ENCODE measurements at places on chromosomes 5 and 9. TPM values are rescaled to one million over a fixed set of nuclear protein-coding genes. Genes with fewer than 3 reads are reported as not detected.

The IRX2 gene
- total RNA-seq, result 0.38 TPM

- no peak for DNase-seq
Measured at GRCh38 chr5:178675922-178676321, 49.1 kb upstream of the CLK4 start.

DNA sequence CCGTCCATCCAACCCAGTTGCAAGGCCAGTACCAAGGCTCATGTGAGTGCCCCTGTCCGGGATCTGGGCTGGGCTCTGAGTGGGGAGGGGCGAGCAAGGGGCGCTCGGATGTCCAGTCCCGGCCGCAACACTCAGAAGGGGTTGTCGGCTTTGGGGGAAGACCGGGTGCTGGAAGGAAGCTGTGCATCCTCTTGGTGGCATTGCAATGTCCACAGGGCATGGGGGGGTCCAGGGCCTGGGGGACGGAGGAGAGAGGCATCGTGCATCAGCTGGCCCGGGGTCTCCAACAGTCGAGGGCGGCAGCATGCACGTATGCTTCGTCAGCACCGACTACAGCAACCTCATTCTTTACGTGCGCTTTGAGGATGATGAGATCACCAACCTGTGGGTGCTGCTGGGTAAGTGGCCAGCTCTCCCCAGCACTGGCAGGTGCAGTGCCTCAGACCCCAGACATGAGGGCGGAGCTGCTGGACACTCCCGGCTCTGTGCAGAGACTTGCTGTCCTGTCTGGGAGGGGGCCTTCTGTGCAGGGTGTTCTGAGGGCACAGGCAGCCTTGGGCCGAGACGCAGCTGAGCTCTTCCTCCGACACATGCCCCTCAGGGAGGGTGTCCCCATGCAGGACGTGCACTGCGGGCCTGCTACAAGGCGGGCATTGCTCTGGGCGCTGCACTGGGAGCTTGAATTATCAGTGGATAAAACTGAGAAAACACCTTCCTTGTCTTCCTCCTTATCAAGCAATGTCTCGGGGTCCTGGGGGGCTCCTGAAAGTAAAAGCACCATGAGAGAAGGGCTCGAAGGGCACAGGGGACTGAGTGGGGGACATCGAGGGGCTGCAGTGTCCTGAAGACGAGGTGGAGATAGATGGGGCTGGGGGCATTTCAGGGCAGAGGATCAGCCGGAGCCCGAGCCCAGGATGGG, 22.5 kb downstream of the GLT6D1 start:
- DNase-seq, result no peak

DNA sequence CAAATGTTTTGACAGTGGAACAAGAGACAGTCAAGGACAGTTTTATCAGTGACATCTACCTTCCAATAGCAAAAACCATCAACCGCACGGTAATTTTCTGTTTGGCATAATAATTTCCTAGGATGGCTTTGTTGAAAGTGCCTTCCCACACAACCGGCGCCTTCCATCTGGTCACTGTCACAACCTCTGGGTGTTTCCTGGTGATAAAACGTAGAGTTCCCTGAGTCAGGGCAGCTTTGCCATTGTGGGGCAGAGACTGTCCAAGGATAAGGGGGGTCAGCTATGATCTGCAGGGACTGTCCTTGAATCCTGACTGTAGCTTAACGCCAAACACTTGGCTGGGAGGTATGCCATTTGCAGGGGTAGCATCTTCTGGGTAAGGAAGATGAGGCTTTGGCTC, 47.6 kb downstream of the GGTA1 start:
- no peak for DNase-seq

- DNase-seq, result no peak
Measured at GRCh38 chr5:52705720-52706119, 82.0 kb upstream of the ITGA1 start.

DNA sequence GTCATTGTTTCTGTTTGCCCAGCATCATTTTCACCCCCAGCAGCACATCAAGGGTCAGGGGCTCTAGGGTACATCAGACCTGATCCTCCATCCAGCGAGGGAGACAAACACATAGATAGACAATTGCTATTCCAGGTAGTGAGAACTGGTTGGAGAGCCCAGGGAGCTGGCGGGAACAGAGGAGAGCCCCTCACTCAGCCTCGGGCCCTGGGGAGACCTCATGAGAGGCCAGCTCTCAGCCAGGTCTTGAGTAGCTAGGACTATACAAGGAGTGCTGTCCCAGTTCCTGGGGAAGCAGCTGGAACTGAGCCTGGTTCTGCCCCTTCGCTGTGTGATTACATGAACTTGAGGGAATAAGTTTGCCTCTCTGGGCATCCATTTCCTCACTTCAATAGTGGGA, 80.3 kb downstream of the HRH2 start:
- no peak for DNase-seq

DNA sequence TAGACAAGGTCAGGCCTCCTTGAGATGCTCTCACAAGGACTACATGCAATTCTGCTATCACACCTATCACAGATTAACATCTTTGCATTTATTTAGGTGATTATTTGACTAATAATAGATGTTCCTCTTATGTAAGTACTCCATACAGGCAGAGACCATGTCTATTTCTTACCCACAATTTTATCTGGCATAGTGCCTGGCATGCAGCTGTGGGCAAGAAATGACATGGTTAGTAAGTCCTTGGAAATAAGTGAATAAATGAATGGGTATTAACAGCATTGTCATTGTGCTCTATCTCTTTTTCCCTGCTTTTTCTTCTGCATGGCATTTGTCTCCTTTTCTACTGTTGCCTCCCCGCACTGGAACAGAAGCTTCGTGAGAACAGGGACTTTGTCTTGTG, 49.4 kb downstream of the SLC22A5 start:
- DNase-seq, result no peak

DNA sequence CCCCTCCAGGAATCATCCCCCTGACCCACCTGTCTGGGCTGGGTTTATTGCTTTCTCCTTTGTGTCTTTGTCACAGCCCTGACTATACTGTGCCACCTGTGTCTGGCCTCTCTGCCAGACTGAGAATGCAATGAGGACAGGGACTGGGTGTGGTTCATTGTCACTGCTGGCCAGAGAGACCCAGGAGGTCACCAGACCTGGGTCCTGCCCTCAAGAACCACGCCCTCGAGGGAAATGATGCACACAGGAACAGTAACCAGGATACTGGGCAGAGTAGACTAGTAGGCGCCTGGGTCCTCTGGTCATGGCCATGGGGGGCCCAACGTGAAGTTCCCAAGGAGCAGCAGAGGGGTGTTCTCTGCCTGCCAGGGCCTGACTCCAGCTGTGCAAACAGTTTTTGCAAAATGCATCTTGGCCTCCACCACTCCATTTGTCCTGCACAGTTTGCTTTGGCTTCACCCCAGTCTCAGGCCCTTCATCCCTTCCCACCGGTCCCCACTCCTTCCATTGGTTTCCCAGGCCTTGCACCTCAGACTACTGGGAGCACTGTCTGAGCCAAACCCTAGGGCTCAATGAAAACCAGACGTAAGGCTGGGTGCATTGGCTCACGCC, 17.8 kb downstream of the RGS3 start:
- no peak for DNase-seq

GRCh38 chr5:82275216-82275664, 2.9 kb downstream of the RPS23 start:
- DNase-seq, result no peak

- no peak for DNase-seq
Measured at GRCh38 chr5:66540078-66540477, 56.1 kb upstream of the MAST4 start.

The UHRF2 gene
- 36.2 TPM for total RNA-seq

- DNase-seq, result no peak
Measured at GRCh38 chr5:94793113-94793815, 174.8 kb downstream of the SLF1 start.

- DNase-seq, result no peak
Measured at GRCh38 chr5:35003018-35003957, 44.5 kb downstream of the AGXT2 start.

The RECK gene
- total RNA-seq, result 30.3 TPM

- no peak for DNase-seq
Measured at GRCh38 chr5:145777445-145778063, 57.6 kb downstream of the PRELID2 start.

The ADAMTS16 gene
- 0.05 TPM for total RNA-seq

DNA sequence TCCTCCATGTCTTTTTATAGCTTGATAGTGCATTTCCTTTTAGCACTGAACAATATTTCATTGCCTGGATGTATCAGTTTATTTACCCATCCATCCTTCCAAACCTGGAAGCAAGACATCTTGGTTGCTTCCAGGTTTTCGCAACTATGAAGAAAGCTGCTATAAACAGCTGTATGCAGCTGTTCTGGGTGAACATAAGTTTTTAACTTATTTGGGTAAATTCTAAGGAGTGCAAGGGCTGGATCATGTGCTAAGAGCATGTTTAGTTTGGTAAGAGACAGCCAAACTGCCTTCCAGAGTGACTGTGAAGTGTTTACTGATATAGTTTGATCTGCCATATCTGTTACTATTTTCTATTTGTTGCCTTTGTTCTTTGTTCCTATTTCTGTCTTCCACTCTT, 58.5 kb downstream of the CSF2 start:
- DNase-seq, result no peak

All from posterior vena cava (tissue), 2 donors.